ENCODE measurements at places on chromosomes 2 and 18.

DNA sequence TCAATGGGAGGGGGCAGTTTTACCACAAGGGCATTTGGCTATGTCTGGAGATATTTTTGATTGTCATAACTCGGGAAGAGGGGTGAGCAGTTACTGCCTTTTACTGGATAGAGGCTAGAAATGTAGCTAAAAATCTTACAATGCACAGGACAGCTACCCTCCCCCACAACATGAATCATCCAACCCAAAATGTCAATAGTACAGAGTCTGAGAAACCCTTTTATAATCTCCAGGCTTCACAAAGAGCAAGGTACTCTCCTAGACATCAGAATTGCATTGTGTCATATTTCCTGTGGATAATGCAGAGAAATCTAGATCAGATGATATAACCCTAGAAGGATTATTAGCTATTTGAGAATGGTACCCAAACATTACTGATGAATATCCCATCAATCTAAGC, 277.1 kb upstream of the NRP2 start:
- DNase-seq, result no peak

DNA sequence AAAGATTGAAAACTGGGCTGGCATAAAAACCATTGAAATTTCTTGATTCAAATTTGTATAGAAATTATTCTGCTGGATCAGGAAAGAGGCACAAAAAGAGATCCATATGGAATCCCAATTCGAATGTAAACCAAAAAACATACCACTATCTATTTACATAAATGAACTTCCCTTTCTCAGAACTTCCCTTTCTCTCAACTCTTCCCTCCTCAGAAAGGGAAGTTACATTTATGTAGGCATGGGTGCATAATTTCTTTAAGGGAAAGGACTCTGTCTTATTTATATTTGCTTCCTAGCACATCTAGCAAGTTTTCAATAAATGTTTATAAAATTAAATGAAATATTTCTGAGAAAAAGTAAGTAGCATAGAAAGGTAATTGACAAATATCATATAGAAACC, 398.1 kb upstream of the ATP5MC3 start:
- no peak for DNase-seq

DNA sequence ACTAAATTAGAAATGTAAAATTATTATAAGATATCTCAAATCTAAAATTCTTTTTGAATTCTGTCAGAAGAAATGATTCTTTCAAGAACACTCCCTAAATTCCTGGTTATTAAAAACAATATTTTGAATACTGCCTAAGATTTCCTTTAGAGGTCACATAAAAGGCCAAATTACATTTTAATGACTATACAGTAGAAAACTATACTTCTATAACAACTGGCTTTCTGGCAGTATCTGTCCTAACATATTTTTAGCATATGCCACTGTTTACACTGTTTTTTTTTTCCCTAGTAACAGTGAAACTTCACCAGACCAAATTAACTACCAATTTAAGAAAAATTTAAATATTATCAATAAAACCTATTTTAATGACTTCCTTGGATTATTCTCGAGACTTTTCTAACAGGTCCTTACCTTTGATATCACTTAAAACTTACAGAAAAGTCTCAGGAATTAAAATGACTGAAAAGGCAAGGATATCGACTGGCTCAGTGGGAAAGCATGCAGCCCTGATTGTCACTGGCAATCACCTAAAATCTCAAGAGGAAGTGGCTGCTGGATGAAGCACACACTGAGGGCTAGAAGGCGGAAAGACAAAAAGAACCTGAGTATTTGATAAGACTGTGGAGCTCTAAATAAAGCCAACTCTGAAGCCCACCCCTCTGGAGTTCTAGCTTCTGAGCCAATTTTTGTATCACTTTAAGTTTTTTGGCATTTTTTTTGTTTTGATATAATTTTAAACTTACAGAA, 59.6 kb downstream of the SPIRE1 start:
- DNase-seq, result no peak

DNA sequence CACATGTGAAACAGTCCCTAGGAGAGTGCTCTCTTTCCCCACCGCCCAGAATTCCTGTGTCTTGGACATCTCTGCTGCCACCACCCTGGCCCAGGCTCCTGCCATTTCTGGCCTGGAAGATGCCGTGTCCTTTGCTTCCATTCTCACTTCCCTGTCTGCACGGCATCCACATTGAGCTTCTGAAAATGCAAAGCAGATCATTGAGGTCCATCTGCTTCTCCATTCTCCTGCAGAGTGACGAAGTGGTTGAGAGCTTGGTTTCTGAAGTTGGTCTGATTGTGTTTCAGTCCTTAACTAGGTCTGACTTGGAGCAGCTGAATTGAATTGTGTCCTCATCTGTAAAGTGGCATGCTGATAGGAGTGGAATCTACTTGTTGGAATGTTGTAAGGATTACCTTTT, 98.7 kb upstream of the MGAT5 start:
- DNase-seq, result no peak

GRCh38 chr18:6001867-6002266, 106.5 kb upstream of the TMEM200C start:
- DNase-seq, result no peak

GRCh38 chr2:45567974-45568789, 42.9 kb downstream of the SRBD1 start:
- DNase-seq, result no peak

DNA sequence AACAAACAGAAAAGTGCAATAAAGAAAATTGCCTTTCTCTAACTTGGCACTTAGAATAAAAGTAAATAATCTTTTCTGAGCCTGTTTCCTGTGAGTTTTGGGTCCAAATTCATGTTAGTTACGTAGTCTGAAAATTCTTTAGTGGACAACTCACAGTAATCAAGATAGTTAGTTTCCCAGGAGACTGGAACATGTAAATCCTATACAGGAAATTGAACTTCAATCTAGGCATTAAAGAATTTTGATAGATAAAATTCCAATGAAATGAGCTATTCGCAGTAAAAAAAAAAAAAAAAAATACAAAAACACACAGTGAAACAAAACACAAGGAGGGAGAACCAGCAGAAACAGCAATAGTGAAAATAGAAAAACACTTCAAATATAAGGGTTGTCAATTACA, 83.8 kb upstream of the REG3G start:
- no peak for DNase-seq

DNA sequence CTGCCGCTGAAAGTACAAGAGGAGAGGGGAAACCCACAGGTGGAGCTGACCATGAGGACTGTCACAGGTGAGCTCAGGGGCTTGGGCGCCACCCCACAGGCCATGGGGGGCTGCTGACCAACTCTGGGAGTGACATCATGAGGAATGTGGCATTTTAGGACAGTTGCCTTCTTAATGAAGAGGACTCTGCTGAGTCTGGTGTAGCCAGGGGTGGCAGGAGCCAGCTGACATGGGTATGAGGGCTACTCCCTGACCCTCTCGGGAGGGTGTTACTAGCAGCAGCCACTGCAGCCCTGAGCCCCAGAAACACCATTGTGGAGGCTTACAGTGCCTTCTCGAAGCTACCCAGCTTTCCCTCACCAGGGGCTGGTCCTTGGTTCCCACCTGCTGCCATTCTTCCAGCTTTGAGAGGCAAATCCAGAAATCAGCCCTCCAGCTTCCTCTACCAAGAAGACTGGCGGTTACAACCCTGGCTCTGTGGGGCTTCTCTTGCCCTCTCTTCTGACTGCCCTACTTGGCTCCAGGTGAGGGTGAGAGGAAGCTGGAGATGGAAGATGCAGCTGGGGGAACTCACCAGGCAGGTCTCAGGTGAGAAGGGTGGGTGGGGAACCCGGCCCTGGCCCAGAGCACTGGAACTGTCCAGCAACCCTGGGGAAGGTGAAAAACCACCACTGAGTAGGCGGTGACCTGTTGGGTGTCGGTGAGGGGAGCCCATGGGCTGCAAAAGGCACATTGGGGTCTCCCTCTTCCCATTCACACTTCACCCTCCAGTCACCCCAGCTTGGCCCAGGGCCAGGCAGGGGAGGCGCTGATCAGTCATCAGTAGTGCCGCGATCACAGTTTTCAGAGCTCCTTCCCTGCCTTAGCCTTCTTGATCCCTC, 98.5 kb downstream of the MCFD2 start:
- DNase-seq, result no peak

GRCh38 chr2:3547915-3548314, 10.2 kb downstream of the RNASEH1 start:
- DNase-seq, result no peak

- DNase-seq, result no peak
Observed at GRCh38 chr18:66764230-66764629, 160.3 kb upstream of the CDH19 start.

DNA sequence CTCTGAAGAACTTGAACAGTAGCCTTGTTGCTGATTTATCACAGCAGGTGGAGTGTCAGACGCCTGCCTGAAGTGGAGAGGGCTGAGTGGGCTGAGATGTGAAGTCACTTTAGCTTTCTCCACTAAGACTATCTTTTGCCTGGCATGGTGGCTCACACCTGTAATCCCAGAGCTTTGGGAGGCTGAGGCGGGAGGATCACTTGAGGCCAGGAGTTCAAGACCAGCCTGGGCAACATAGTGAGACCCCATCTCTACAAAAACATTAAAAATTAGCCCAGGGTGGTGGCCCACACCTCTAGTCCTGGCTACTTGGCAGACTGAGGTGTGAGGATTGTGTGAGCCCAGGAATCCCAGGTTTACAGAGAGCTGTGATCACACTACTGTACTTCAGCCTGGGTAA, 60.6 kb upstream of the TTC39C start:
- no peak for DNase-seq

DNA sequence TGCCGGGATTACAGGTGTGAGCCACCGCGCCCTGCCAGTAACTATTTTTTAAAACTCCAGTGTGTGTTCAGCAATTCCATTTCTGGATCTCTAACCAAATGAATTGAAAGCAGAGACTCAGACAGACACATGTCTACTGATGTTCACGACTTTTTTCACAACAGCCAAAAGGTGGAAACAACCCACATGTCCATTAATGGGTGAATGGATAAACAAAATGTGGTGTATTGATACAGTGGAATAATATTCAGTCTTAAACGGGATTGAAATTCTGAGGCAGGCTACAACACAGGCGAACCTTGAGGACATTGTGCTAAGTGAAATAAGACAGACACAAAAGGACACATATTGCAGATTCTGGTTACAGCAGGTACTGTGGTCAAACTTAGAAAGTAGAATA, 55.0 kb downstream of the DDX1 start:
- no peak for DNase-seq

DNA sequence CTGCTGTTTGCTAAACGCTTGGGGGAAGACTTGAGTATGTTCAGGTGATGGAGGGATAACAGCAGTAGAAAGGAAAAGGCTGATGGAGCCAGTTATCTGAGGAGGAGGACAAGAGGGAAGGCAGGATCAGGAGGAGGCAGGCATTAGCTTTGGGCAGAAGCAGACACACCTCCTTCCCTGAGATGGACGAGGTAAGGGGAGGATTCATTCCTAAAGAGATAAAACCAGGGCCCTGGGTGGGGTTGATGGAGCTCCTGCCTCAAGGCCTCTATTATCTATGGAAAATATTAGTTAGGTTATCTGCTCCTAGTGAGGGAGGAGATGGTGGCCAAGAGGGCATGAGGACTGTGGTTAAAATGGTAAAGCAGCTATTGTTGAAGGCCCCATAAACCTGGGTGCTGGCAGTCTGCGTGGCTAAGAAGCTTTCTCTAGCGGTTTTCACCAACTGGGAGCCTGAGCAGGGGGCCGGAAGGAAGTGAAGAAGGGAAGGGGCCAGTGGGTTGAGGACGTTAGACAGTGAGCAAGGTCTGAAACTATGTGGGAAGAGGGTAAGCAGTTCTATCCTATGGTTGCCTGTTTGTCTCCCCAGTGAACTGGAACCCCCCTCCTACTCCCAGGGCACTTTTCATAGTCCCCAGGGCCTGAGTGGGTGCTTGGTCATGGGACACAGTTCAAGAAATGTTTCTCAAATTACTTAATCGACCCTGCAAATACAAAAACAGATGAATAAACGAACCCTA, 56.6 kb upstream of the HK2 start:
- DNase-seq, result no peak

- no peak for DNase-seq
Observed at GRCh38 chr2:133506996-133507395, 61.3 kb downstream of the NCKAP5 start.

- no peak for DNase-seq
Observed at GRCh38 chr2:22221006-22221405, 1097.2 kb downstream of the TDRD15 start.

DNA sequence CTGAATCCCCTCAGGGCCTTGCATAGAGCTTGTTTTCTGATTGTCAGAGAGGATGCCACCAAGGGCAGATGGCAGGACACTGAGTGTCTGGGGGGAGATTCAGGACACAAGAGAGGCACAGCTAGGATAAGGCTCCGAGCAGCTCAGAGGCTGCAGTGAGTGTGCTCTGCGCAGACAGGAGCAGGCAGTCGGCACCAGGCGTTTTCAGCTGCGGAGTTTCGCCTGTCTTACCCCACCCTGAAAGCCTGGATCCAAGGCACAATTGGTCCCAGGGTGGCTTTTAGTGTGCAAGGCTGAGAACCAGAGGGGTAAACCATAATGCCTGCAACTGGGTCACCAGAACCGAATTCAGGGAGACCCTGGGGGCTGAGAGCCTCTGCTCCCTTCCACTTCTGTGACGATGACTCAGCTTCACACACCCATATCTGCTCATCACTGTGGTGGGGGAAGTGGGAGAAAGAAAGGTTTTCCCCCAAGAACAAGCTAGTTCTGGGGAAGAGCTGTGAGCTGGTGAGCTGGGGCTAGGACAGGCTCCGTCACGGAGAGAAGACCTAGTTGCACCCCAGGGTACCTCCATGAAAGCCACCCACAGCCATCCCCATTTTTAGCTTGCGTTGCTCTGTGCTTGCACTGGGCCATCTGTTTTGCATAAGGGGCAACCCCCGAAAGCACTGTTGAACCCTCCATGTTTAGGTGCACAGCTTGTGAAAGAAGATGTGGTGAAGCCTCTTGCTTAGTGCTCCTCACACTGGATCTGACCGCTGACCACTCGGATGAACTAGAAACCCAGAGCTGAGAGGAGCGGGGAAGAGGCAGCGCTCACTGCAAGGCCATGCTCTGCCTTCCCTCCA, 173.7 kb downstream of the CELF4 start:
- no peak for DNase-seq

DNA sequence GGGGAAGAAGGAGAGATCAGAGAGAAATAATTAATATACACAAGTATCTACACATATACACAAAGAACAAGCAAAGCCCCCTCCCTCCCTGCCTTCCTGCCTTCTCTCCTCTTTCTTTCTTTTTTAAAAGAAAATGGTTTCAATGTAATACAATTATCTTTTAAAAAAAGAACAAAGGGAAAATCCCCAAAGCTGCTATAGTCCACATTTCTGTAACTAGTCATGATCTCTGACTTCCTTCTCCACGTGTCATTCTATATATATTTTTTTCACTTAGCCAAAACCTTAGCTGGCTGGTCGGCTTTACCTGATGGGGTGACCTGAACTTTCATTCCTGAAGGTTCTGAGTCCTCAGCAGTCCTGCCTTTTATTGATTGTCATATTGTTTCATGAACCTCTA, 44.3 kb downstream of the MAP3K20 start:
- no peak for DNase-seq

DNA sequence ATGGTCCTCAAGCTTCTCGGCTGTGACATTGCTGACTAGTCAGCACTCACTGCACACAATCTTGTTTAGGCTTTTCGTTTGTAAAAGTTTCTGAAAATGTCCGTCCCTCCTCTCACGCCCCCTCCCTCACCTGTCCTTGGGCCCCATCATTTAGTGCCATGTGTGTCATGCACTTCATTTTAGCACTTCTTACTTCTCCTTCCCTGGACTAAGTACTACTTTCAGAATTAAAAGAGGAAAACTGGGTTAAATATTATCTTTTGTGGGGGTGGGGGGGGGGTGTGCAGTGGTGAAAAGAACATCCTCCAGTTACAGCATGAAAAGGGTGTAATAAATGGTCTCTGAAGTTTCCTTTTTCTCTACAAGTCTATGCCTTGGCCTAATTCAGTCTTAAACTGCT, 182.0 kb upstream of the SP5 start:
- DNase-seq, result no peak

GRCh38 chr2:152648336-152648735, 68.9 kb downstream of the PRPF40A start:
- DNase-seq, result no peak
